ENCODE measurements at places on chromosomes 6 and 20.

DNA sequence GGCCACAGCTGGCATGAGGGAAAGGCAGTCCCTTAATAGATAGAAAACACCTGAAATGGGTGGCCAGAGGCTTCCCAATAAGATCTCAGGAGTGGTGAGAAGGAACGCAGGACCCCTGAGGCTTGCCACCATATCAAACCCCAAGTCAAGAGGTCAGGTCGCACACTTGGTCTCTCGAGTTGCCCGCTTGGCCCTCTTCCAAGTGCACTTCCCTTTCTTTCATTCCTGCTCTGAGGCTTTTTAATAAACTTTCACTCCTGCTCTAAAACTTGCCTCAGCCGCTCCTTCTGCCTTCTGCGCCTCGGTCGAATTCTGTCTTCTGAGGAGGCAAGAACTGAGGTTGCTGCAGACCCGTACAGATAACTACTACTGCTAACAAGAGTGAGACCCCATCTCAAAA is 64.2 kb downstream of the SLC2A10 start:
- DNase-seq = no peak

DNA sequence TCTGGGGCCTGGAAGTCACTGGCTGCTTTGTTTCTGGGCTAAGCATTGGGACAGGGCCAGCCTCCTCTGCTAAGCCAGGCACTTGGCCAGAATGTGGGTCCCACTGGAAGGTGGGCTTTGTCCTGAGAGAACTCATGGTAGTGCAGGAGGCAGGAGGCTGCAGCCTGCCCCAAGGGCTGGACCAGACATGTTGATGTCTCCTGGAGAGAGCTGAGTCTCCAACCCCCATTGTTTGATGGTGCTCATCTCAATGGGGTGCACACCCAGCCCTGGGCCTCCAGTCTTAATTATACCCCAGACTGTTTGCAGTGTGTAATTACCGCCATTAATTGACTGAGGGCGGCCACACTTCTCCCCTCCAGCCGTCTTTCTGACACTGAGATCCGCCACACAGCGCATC is 220.5 kb upstream of the PMEPA1 start:
- DNase-seq = no peak

DNA sequence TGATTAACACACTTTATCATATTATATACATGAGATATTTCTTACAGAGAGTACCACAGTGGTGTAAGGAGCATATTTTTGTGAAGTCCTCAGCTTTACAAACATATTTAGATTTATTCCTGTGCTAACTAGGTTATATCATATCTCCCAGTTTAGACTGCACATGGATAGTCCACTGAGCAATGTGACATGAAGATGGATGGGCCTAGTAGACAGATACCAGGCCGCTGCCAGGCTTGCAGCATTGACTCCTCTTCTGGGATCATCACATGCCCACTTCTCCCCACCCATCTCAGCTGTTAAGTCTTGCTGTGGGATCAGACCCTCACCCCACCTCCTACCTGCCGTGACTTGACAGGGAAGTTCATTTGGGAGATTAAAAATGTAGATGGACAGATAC is 95.8 kb downstream of the SLX4IP start:
- no peak for DNase-seq

DNA sequence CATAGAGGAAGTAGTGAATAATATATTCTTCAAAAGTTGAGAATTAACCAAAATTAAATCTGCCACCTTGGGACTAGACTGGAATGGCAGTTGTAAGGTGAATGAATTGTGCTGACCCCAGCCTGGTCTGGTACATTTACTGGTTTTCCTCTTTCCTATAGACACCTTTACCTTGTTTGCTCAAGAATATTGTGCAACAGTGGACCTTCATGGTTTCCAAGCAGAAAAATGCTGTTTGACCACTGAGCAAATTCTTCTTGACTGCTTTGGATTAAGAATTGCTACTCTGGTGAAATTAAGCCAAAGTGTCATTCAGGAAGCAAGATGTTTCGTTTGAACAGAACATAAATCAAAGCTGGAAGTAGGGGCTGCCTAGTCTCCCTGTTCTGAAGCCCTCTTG is 156.6 kb upstream of the TAB2 start:
- DNase-seq = no peak

DNA sequence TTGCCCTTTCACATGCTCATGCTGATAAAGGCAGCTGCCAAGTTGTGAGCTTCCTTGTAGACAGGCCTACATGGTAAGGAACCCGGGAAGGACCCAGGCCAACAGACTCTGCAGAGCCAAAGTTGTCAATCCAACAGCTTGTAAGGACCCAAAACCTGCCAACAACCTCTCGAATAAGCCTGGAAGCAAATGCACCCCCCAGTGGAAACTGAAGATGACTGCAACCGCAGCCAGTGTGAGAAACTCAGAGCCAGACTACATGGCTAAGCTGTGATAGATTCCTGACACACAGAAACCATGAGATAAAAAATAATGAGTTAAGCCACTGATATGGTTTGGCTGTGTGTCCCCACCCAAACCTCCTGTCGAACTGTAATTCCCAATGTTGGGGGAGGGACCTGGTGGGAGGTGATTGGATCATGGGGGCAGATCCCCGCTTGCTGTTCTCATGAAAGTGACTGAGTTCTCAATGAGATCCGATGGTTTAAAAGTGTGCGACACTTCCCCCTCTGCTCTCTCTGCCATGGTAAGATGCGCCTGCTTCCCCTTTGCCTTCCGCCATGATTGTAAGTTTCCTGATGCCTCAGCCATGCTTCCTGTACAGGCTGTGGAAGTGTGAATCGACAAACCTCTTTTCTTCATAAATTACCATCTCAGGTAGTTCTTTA is 18.8 kb upstream of the CLPSL2 start:
- DNase-seq = no peak

GRCh38 chr6:151482290-151482689 is 11.5 kb upstream of the CCDC170 start:
- no peak for DNase-seq

DNA sequence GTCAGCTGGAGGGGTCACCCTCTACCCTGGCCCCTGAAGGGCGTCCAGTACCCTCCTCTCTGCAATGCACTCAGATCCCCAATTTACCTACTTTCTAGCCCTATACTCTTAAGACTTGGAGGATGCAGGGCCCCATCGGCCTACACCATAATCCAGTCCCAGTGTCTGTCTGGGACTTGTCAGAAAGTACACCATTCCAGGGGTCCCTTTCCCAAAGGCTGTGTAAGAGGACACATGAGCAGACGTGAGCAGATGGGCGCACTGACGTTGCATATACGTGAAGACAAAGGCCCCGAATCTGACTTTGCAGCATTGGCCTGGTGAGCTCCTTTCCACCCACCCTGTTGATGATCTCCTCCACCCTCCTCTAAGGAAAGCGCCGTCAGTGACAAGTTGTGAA is 20.9 kb upstream of the SMOC2 start:
- DNase-seq = no peak

DNA sequence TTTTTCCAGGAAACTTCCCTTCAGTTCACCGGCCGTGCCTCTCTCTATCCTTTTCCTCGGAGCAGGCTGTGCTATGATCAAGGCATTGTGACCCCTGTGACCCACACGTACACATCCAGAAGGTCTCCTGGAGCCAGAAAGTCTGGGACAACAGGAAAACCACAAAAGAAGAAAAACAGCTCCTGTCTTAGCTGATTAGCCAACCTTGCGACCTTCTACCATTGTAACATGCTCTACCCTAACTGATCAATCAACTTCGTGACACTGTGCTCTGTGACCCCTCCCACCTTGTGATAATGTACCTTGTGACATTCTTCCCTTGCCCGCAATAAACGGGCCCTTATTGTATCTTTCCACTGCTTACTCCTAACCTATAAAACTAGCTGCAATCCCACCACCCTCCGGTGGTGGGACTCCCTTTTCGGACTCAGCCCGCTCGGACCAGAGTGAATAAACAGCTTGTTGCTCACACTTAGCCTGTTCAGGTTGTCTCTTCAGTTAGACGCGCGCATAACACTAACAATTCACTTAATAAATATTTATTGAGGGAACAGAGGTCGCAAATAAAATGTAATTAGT is 24.2 kb downstream of the ZNF311 start:
- peak; percentile 50 for DNase-seq

- DNase-seq = no peak
Observed at GRCh38 chr6:143368426-143368825, 82.1 kb downstream of the ADAT2 start.

GRCh38 chr6:37741757-37742400 is 44.2 kb upstream of the MDGA1 start:
- no peak for DNase-seq

DNA sequence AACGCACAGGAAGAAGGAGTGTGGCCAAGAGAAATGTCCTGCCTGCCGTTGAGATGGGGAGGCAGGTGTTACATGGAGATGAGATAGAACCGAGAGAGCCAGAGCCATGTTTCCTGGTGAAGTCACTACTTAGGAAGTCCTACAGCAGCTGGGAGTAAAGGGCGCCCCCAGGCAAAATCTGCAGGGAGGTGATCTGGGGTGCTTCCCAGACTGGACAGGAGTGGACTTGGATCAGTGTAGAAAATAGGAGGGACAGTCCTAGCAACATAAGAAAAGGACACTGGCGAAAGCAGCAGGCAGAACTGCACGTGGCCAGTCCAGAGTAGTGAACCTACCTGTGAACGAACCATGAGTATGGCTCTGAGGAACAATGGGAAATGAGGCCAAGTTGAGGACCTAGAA is 85.3 kb downstream of the CD164 start:
- DNase-seq = no peak

GRCh38 chr20:43160941-43161340 is 28.8 kb downstream of the PTPRT start:
- DNase-seq = no peak

- no peak for DNase-seq
Observed at GRCh38 chr6:13538084-13538483, 36.3 kb upstream of the SIRT5 start.

GRCh38 chr6:106120406-106120805 is 34.3 kb downstream of the PRDM1 start:
- no peak for DNase-seq

- no peak for DNase-seq
Observed at GRCh38 chr6:125357515-125358256, 55.9 kb upstream of the HDDC2 start.

DNA sequence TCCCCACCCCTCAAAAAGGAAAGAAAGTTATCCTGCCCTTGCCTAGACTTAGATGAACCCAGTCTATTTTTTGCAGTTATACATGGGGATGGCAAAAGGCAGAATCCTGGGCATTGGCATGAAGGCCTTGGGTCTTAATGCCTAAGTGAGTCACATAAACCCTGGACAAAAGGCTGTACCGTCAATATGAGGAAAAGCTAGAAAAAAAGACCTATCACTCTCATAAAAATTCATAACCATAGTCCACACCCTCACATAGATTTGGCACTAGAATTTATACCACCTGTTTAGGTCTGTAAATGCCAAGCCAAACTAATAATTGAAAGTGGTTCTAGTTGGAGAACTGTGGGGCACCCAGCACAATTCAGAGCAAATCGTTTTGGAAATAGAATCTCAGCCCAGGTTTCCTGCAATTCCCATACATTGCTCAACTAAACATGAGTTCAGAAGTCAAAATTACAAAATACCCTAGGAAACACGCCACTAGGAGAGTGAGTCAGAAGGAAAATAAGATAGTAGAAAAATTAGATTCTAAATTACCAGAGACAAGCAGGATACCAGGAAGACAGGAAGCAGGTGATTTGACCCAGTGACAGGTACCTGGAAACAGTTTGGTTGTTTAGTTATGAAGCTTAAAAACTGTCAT is 70.4 kb upstream of the FUCA2 start:
- DNase-seq = no peak

Measured in activated CD4-positive, alpha-beta memory T cell treated with anti-CD3 and anti-CD28 coated beads, Interleukin-2, amount 10 ng/mL, durations not matched to agents 7 days and 5 days (primary cell).